ENCODE measurements at places on chromosomes 7 and 10.

DNA sequence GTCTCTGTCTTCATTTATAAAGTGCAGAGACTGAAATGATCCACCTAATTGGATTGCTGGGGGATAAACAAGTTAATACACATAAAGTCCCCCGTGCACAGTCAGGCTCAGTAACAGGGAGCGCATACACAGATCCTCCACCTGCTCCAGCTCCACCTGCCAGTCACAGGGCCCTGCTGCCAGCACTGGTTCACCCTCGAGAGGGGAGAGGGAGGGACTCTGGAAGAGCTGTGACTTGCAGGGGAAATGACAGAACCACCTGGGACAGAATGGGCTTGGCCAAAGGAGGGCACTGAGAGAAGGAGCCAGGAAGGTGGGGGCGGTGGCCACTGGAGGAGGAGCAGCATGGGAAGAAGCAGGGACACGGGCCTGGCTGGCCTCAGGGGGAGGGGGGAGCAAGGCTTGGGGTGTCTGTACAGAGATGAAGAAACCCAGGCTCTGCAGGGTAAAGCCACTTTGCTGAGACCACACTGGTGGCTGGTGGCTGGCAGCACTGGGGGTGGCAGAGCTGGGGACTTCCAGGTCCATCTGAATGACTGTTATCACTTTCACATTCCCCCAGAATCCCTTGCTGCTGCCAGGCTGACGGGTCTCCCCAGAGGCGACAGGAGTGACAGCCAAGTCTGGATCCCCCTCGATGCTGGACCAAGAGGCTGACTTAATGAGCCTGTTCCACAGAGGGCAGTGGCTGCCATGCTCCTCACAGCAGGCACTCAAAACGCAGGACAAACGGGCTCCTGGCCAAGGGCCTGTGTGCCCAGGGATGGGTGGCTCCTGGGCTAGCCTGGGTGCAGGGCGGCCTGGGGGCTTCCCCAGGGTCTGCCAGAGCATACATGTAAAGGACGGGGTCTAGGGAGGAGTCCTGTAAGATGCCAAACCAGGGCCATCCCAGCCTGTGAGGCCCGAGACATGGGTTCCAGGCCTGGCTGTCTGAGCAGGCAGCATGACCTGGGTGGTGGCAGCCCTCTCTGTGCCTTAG, 151.1 kb downstream of the SH3PXD2A start:
- no peak for DNase-seq

DNA sequence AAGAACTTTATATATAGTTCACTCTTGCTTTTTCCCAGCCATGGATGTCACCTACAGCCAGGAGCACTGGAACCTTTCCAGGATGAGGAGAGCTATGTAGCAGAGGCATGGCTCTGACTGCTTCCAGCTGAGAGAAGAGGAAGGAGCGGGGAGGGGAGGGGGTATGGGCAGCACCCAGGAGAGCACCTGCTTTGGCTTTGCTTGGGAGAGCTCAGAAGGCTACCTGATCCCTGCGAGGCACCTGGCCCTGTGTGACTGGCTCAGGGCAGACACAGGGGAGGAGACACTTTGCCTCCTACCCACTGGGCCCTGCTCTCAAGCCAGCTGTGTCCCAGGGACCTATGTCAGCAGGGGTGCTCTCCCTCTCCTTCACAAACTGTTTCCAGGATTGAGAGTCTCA, 67.1 kb downstream of the HK1 start:
- no peak for DNase-seq

DNA sequence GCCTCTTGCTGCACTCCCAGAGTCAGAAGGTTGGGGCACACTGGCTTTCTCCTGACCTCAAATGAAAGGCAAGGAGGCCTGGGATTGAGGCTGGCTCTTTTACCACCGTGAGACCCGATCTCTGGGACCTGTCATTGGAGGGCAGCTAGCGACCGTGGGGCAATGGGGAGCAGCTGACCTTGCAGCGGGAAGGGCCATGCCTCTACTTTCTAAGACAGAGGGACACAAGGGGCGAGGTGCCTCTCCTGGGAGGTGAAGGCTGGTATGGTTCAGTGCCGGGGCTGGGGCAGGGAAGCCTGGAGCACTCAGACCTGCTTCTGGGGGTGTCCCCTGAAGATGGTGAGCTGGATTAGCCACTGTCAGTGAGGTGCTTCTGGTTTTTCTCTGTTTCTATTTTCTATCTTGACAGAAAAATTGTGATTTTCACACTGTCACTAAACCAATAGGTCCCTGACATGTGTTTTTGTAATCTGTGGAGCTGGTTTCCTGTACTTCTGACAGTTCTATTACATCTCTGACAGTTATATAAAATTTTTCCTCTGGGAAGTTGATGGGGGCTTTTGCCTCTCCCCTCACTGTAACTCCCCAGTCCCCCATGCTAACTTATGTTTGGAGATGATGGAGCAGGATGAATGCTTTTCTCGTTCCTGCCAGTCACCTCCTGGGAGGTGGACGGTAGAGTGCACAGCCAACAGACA, 340.8 kb downstream of the RPS24 start:
- DNase-seq, result no peak

DNA sequence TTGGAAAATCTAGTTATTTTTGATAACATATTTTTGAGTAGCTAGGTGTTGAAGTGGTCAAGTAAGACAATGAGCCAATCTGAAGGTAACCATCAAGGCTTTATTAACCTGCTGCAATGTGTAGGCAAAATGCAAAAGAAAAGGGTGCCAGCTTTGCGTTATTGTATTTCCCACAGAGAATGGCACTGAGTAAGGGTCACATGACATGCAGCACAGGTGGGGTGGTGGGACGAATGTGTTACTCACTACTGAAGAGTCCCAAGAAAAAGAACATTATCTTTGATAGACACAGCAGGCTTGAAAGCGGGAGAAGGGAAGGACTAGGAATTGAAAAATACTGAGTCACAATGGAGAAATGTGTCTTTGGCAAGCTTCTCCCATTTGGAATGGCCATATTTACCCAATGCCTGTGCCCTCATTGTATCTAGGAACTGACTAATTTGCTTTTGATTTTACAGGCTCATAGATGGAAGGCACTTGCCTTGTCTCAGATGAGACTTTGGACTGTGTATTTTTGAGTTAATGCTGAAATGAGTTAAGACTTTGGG, 898.6 kb upstream of the POT1 start:
- DNase-seq, result no peak

All from GM04504 (cell line).